ENCODE measurements at places on chromosomes 16 and 17.

- no peak for DNase-seq
Measured at GRCh38 chr17:74836691-74837467, 22.8 kb downstream of the GRIN2C start.

- DNase-seq, result no peak
Measured at GRCh38 chr17:7549401-7550055, 670 bp downstream of the TNFSF12 start.

DNA sequence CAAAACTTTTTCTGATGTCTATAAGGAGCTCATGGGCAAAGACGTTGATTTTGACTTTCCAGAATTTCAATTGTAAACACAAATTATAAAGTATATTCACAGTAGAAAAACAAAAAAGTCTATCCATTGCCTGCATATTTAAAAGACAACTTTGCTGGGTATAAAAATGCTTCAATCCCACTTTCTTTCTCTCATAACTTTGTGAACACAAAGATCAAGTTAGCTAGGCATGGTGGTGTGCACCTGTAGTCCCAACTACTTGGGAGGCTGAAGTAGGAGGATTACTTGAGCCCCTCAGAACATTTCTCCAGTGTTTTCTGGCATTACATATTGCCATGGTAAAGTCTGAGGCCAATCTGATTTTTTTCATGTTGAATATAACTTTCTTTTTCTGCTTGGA is 83.1 kb upstream of the AXIN2 start:
- DNase-seq, result no peak

DNA sequence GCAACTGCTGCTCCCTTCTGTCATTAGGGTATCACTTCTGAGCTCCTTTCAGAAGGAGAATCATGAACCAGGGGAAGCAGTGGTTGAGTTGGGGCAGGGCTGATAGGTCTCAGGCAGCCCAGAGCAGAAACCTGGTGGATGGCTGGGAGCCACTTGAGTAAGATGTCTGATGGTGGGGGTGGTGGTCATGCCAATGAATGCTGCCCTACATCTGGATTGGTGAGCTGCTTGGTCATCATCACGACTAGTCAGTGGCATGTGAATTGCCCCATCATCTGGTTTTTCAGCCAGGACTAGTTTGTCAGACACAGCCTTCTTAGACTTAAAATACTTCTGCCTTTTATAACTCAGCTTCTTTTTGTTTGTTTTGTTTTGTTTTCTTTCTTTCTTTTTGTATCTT is 2.6 kb downstream of the GID4 start:
- DNase-seq, result no peak

GRCh38 chr16:64858076-64858475 is 263.8 kb downstream of the CDH11 start:
- no peak for DNase-seq

DNA sequence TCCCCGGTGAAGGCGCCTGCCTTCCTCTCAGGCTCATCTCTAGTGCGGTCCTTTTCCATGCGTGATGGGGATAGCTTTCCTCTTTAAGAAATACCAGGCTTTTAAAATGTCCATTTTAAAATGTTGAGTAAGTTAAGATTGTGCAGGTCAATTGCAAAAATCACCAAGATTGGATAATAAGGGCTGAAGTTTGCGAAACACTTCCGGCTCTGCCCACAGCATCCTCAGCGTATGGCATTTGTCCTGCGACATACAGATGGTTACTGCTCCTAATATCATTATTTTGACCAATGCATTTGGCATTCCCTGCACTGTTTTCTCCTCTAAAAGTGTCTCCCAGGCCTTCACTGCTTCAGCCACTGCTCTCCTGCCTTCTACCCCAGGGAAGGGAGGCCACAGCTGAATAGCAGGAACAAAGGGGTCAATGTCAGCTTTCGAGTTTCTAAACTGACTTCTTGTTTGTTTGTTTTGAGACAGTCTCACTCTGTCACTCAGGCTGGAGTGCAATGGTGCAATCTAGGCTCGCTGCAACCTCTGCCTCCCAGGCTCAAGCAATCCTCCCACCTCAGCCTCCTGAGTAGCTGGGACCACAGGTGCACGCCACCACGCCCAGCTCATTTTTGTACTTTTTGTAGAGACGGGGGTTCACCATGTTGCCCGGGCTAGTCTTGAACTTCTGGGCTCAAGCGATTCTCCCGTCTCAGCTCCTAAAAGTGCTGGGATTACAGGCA is 91.9 kb downstream of the CRISPLD2 start:
- DNase-seq, result no peak

DNA sequence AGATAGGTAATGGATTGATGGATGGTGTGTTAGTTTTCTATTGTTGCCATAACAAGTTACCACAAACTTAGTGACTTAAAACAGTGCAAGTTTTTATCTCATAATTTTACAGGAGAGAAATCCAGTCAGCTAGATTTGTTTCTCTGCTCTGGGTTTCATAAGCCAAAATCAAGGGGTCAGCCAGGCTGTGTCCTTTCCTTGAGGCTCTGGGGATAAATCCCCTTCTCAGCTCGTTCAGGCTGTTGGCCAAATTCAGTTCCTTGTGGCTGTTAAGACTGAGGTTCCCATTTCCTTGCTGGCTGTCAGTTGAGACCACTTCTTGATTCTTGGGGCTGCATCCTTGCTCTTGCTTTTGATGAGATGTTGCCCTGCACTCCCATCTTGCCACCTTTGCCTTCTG is 204.9 kb upstream of the CDH13 start:
- DNase-seq, result no peak

DNA sequence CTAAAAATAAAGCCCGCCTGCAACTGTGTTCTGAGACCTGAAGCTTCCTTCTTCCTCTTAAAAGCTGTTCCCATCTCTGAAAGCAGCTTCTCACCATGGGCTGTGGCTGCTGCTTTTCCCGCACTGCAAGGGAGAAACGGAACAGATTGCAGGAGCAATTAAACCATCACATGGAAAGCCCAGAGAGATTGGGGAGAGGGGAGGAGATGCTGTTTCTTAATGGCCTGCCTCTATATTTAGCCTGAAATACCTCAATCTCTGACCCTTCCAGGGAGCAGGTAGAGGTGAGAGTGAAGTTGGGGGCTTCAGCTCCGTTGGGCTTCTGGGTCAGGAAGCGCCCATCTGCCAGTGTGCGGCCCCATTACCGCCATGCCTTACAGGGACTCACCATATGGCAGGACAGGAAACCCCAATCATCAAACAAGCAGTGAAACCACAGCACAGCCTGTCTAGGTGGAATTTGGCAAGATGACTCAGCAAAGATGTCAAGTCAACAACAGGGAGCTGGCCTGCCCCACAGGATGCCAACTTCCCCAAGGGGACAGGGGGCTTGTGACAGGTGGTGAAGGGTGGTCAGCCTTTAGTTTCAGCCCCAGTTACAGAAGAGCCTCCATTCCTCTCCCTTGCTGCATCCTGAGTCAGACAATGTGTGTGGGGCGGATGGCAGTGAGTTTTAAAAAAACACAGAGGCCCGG is 286.6 kb upstream of the CCL2 start:
- peak; percentile 71 for DNase-seq

- DNase-seq, result no peak
Measured at GRCh38 chr16:58842156-58842555, 108.0 kb upstream of the GOT2 start.

GRCh38 chr17:18139949-18140348 is 31.4 kb downstream of the MYO15A start:
- DNase-seq, result no peak

DNA sequence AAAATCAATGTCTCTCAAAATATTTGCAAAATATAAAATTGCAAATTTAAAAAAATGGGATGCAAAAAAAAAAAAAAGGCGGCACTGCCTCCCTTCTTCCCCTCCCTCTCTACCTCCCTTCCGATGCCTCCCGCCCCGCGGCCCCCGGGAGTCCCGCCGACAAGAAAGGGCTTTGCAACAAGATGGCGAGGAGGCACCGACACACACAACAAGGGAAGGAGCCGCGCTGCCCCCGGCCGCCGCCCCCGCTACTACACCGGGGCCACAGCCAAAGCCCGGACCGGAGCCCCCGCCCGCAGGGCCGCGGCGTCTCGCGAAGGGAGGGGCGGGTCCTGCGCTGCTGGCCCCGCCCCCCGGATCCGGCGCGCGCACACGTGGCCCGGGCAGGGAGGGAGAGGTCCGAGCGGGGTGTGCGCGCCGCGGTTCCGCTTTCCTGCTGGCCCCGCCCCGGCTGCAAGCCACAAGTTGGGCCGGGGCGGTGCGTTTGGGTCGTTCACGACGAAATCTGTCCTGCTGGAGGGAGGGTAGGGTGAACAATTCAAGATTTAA is at the start of gene MNT:
Gene MNT, minus strand, starts transcription at position 184 of the 549 bp plus-strand sequence. CDS start 348 bp downstream, outside the sequence.
- peak; percentile 96 for DNase-seq

DNA sequence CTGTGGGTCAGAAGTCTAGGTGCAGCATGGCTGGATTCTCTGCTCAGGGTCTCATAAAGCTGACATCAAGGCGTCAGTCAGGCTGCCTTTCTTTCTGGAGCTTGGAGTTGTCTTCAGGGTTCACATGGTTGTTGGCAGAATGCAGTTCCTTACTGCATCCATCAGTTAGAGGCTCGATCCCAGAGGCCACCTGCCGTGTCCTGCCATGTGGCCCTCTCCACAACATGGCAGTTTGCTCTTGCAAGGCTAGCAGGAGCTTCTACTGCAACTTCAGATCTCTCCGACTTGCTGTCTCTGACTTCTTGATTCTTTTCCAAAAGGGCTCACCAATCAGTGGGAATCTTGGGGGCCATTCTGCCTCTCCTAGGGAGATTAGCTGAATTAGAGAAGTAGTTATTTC is 11.9 kb downstream of the PITPNC1 start:
- no peak for DNase-seq

GRCh38 chr16:85293458-85293857 is 181.2 kb upstream of the CIBAR2 start:
- DNase-seq, result no peak

DNA sequence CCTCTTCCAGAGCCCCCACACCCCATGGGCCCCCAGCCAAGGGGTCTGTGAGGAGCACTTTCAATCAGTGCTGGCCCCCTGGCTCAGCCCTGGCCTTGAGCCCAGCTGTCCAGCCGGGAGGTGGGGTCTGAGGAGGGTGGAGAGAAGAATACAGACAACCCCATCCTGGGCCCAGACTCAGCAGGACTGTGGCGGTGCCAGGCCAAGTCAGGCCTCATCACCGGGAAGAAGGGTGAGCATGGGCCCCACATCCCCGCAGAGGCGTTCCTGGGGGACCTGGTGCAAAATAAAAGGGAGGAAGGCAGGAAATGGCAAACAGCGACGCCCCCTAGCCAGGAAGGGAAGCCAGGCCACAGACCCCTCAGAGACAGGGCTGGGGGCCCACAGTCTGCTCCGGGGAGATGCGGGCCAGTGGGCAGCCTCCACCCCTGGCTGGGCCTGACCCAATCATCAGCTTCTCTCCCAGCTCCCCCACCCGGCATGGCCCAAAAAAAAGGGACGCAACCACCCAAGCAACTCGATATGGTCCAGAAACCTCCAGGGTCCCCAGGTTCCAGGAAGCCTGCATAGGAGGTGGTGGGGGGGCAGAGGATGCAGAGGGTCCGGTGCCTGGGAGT is 20.6 kb downstream of the ZNF423 start:
- no peak for DNase-seq

DNA sequence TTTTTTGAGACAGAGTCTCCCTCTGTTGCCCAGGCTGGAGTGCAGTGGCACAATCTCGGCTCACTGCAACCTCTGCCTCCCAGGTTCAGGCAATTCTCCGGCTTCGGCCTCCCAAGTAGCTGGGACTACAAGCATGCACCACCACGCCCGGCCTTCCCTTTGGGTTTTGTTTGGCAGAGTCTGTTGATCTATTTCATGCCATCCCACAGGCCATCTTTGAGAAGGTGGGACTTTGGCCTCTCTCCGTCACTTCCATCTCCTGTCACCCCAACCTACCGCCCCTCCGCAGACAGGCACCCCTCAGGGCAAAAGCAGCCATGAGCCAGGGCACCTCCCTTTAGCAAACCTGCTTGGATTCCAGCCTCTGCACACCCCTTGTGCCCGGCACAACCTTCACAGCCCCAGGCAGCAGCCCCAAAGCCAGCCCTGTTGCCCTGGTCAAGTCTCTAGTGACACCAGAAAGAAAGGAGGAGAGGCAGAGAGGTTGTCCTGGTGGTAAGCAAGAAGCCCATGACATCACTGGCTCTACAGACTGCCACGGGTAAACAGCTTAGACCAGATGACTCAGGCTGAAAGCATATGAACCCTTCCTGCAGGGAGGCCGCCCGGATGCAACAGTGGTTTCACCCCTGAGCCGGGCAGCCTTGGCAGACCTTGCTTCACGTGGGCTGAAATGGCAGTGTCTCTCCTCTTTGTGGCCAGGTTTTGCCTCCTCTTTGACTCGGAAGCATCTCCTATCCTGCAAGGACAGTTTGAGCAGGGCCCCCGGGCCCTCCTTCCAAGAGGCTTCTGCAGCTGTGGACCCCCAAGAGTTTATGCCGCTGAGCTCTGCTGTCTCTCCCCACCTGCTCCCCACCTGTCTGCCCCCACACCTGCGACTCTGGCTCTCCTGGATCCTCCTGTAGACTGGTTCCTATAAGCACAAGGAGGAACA is 8.1 kb upstream of the TIMP2 start:
- DNase-seq, result peak; percentile 50

DNA sequence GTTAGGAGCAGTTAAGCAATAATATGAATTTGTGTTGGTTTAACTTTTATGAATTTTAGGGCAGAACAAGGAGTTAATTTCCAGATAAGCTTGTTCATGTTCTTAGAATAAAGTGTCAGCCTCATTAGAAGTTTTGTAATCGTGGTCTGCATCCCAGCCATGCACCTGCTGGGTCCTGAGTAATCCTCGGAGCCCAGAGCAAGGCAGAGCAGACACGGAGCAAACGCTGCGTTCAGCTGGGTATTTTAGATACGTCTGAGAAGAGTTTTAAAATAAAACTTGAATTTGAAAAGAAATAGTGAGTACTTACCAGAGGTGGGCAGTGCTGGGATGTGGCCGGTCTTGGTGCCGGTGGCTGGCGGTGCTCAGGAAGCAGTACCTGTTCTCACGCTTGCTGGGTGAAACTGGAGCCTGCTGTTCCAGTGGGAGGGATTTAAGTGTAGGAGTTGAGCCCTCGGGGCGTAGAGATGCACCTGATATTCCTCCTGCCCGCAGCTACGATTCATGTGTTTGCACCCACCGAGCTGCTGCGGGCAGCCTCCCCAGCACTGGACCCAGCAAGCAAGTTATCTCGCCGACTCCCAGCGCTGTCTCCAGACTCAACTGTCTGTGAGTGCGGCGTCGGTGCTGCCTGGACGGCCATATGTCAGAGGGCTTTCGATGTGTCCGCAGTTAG is at the start of gene ZNF750:
Gene ZNF750, minus strand, starts transcription at position 406 of the 676 bp plus-strand sequence. CDS start 7,568 bp downstream, outside the sequence.
- DNase-seq, result no peak
